Fibroblast of upper back skin (primary cell): ENCODE measurements at places on chromosomes 3 and 15.
A peak's percentile ranks its signal among the peaks of the same experiment; 100 is the strongest.

GRCh38 chr3:46187876-46188275 lies 20.2 kb downstream of the CCR1 start:
- peak; percentile 25 for DNase-seq

- peak; percentile 31 for DNase-seq
Observed at GRCh38 chr15:77387365-77388105, 32.4 kb downstream of the PEAK1 start.

DNA sequence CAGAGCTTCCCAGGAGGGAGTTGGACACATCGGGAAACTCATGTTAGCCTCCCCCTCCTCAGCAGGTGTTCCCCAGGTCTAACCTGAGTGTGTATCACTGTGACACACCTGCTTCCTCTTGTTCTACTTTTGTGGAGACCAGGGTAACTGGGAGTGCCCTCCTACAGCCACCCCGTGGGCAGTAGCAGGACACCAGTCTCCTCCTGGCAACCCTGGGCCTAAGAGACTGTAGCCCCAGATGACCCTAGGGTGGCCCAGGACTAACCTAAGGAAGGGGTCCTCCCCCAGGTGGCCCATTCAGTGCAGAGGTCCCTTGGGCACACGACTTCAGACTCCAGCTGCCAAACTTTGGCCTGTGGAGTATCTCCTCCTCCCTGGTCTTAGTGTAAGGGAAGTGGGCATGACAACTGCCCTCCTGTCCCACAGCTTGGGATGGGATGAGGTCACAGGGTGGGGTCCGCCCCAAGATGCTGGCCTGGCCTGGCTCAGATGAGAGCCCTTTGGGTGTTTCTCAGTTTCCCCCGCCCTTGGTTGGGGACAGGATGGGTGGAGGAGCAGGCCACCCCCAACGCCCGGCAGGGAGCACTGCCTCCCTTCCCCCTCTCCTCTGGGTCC lies 4.8 kb downstream of the CSK start:
- DNase-seq, result no peak

DNA sequence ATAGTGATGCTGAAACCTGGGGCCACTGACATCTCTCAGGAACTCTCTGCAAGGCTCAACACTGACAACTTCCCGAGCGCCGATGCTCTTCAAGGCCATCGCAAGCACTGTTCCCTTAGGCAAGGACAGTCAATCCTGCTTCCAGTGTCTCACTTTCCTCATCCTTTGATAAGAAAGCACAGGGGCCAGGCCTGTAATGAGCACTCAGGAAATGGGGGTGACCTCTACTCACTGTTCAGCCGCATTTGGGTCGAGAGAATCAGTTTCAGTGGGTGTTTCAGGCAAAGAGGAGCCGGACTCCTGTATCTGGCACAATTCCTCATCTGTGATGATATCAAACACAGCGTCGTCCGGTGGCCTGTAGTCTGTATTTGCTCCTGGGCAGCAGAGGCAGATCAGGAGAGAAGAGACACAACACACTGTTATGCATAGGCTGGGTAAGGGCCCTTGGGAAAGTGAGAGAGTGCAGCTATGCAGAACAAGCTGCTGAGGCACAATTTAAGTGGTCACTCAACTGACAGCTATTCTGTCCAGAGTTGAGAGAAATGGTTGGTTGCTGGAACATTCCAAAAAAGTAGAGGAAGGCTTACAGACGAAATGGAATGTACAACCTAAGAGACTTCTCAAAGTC lies 11.9 kb downstream of the CXCR6 start:
- DNase-seq, result no peak

GRCh38 chr3:60081381-60082095 lies 1031.7 kb upstream of the CFAP20DC start:
- no peak for DNase-seq

DNA sequence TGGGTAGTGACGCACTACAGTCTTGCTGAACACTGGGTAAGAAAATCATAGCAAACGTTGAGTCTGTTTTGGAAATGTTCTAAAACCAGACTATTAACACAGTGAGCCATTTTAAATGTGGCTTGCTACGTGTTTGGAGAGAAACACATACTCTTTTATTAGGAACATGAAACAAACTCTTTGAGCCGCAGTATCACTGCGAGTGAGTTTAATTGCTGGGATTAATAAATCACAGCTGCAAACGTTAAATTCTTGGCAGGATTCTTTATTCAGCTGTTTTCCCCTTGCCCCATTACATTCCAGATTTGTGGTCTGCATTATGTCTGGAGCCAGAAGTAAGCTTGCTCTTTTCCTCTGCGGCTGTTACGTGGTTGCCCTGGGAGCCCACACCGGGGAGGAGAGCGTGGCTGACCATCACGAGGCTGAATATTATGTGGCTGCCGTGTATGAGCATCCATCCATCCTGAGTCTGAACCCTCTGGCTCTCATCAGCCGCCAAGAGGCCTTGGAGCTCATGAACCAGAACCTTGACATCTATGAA lies 33.6 kb downstream of the BTD start:
- peak; percentile 95 for DNase-seq

- DNase-seq, result no peak
Observed at GRCh38 chr15:34732430-34732829, 22.4 kb downstream of the GJD2 start.

- no peak for DNase-seq
Observed at GRCh38 chr3:97940034-97940433, 32.2 kb downstream of the RIOX2 start.

GRCh38 chr3:53234130-53234840 lies 21.5 kb downstream of the TKT start:
- no peak for DNase-seq

- DNase-seq, result peak; percentile 15
Observed at GRCh38 chr15:99212406-99212805, 37.0 kb downstream of the TTC23 start.

DNA sequence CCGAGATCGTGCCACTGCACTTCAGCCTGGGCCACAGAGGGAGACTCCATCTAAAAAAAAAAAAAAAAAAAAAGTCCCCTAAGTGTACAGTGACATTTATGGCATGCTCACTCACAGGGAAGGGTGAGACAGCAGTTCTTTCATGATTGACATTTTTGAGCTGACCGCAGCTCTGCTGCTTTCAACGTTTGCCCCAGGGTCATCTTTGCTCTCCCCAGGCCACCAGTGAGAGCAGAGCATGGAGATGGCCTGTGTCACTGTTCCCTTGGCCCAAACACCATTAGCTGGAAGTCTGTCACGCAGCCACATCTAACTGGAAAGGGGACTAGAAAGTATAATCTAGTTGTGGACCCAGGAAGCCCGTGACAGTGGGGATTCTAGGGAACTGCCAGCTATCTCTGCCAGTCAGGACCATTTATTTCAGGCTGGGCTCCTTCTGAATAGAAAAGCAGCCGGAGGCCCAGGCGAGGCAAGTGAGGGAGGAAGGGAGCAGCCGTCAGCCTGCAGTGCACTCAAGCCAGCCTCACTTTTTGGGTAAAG lies 193.4 kb upstream of the HES1 start:
- no peak for DNase-seq

- DNase-seq, result peak; percentile 55
Observed at GRCh38 chr3:123559040-123559861, 25.6 kb downstream of the HACD2 start.

GRCh38 chr15:69628256-69629093 lies 175.9 kb downstream of the RPLP1 start:
- DNase-seq, result no peak

- no peak for DNase-seq
Observed at GRCh38 chr15:71116942-71117341, 1.7 kb downstream of the THSD4 start.

GRCh38 chr3:169334991-169335390 lies 328.5 kb downstream of the MECOM start:
- DNase-seq, result no peak

DNA sequence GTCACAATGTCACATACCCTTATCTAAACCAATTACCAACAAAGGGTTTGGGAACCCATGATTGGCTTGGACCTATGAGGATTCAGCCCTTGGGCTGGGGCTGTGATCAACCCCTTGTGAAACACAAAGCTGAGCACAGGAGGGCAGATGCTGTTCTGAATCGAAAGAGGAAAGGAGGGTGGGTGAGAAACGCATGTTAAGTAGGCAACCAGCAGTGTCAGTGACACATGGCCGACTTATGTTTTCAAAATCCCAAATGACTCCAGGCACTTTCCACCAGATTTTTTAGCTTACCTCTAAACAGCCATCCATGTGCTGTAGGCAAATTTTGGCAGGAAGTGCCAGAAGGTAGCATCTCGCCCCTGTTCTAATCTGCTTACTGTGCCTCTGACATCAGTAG lies 34.1 kb upstream of the KLHL25 start:
- DNase-seq, result no peak
